ENCODE measurements at places on chromosomes 12 and 14.

DNA sequence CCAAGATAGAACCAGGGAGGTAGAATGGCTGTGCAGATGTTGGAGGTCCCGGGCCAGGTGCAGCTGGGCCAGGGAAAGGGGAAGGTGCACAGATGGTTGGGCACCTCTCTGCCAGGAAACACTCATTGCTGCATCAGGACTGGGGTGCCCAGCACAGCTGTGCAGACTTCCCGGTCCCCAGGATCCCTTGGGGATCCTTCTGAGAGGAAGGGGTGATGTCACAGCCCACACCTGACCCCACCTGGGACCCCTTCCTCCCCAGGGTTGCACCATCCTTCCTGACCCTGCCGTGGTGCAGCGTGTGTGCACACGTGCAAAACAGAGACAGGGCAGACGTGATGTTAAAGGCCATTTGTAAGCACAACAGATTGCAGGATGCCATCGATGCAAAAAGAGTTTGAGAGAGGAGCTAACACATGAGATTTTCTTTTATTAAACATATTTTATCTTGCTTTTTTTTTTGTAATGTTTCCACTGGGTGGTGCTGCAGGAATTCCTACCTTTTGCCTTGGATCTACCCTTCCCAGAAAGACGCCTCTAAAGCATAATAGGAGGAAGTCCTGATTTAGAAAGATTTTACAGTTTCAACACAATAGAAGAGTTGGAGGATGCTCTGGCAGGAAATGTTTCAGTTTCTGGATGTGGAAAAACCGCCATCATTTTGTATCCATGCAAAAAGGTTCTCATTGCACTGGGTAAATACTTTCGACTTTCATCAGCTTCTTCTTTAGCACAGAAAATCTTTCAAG lies 14.8 kb downstream of the ELK3 start:
- no peak for DNase-seq

DNA sequence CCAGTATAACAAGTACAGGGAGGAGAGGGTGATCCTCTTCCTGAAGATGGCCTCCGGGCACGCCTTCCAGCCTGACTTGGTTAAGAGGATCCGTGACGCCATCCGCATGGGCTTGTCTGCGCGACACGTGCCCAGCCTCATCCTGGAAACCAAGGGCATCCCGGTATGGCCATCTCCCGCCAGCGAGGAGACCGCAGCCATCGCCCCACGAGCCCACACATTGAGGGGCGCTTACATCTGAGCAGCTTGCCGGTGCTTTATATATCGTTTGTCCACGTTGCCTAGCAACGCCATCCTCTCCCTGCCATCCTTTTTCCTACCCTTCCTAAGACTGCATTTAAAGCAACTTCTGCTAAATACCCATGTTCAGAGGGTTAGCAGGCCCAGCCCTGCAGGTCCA lies 71.5 kb downstream of the AACS start:
- no peak for DNase-seq

GRCh38 chr14:55645145-55645544 lies 65.1 kb downstream of the KTN1 start:
- no peak for DNase-seq

- DNase-seq, result no peak
Measured at GRCh38 chr12:89542236-89542635, 16.4 kb upstream of the POC1B start.

Data from naive thymus-derived CD8-positive, alpha-beta T cell (primary cell).